Body of pancreas (tissue), 4 donors: ENCODE measurements at places on chromosomes 1 and 21. TPM values are rescaled to one million over a fixed set of nuclear protein-coding genes. Genes with fewer than 3 reads are reported as not detected.

DNA sequence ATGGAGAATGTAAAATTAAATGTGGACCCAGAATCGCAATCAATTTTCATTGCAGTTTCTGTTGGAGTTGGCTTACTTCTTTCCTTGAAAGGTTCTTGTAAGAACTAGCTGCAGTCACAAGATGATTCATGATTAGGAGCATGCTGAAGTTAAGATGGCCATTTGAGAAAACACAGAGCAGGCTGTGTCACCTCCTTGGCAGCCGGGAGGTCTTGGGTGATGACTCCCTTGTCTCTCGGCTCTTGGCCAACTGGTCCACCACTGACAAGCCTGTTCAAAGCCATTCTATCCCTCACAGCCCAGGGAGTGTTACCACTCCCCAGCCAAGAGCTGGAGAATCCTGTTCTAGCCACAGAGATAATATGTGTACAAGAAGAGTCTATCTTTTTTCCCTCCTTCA lies 40.6 kb downstream of the OPTC start:
- H3K4me3 ChIP-seq = no peak overlapping the region
- DNase-seq = peak; percentile 45
- H3K4me1 ChIP-seq = peaks cover 28% of the 10 kb centered on the region
- H3K27me3 ChIP-seq = no peaks in the 10 kb centered on the region
- no peaks in the 10 kb centered on the region for H3K36me3 ChIP-seq
- no peak overlapping the region for H3K27ac ChIP-seq

DNA sequence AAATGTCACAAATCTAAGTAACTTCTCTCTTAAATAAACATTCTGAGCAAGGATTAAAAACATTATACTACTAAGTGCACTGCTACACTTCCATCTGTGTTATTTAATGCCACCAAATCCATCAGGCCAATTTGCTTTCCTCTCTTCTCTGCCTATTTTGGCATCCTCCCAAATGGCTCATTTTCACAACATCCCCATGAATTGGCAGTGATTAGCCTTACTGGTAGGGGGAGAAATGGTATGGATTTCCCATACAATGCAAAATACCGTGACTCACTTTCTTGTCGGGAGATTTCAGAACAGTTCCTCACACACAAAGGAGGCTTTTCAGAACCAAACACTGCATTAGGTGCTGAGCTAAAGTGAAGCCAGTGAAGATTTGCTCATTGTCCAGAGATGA lies 195.7 kb downstream of the MIS18A start:
- no peaks in the 10 kb centered on the region for H3K36me3 ChIP-seq
- no peaks in the 10 kb centered on the region for H3K27me3 ChIP-seq
- DNase-seq = no peak
- H3K4me1 ChIP-seq = no peaks in the 10 kb centered on the region

DNA sequence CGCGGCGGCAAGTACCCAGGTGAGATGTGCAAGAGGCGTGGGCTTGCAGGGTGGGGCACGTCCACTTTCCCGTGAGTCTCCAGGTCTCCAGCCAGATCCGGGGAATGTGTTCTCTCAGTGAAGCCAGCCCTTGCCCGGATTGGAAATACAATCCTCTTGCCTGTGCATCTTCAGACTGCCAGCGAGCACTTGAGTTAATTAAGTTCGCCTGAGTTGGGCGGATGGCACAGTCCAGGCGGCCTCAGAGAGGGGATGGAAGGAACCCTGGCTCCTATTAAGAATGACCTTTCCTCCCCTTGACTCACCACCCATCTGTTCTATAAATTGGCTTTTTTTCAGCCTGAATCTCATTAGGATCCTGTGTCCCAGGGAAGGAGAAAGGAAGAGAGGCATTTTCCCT lies 33.3 kb upstream of the CNTN2 start:
- H3K27me3 ChIP-seq = no peaks in the 10 kb centered on the region
- H3K4me3 ChIP-seq = no peak overlapping the region
- H3K27ac ChIP-seq = no peak overlapping the region
- no peaks in the 10 kb centered on the region for H3K36me3 ChIP-seq

Gene TTC39A
- total RNA-seq = 7.9 TPM

- no peaks in the 10 kb centered on the region for H3K27me3 ChIP-seq
- H3K36me3 ChIP-seq = no peaks in the 10 kb centered on the region
- peaks cover 15% of the 10 kb centered on the region for H3K4me1 ChIP-seq
- peak overlapping the region; percentile 88 for H3K27ac ChIP-seq
- DNase-seq = peak; percentile 83
These were observed 18.1 kb upstream of the ETS2 start for GRCh38 chr21:38787461-38788274.

GRCh38 chr1:59193443-59194093 lies 103.3 kb upstream of the FGGY start:
- H3K36me3 ChIP-seq = no peaks in the 10 kb centered on the region
- no peak for DNase-seq
- H3K27ac ChIP-seq = no peak overlapping the region

- DNase-seq = no peak
- H3K4me3 ChIP-seq = no peak overlapping the region
- peaks cover 23% of the 10 kb centered on the region for H3K4me1 ChIP-seq
- peaks cover 12% of the 10 kb centered on the region for H3K36me3 ChIP-seq
These were observed 2.9 kb downstream of the TPRG1L start for GRCh38 chr1:3627515-3628253.

DNA sequence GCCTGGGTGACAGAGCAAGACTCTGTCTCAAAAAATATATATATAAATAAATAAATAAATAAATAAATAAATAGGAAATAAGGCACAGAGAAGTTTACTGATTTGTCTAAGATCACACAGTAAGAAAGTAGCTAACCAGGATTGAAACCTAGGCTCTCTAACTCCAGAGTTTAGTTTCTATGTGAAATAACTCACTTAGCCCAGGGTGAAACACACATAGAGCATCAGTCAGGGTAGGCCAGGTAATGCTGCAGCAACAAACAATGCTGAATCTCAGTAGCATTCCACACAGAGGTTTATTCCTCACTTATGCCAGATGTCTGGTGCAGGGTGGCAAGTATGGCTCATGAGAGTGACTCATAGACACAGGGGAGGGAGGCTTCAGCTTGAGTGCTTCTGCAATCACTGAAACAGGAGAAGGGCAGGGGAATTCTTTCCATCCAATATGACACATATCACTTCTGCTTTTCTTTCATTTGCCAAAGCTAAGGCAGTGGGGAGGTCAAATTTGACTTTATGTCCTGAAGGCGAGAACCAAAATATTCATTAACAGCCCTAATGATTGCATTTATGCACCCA lies 37.1 kb upstream of the KANK4 start:
- H3K4me1 ChIP-seq = peaks cover 5% of the 10 kb centered on the region
- no peak overlapping the region for H3K27ac ChIP-seq
- no peak for DNase-seq

Gene LCE1D
- not detected for total RNA-seq

Gene RASSF5
- total RNA-seq = 35.9 TPM

Gene URB2
- total RNA-seq = 8.2 TPM

GRCh38 chr1:173429471-173430402 lies 47.4 kb upstream of the PRDX6 start:
- H3K4me1 ChIP-seq = peaks cover 18% of the 10 kb centered on the region
- no peaks in the 10 kb centered on the region for H3K27me3 ChIP-seq
- peak; percentile 84 for DNase-seq
- no peak overlapping the region for H3K4me3 ChIP-seq
- H3K27ac ChIP-seq = peak overlapping the region; percentile 85

DNA sequence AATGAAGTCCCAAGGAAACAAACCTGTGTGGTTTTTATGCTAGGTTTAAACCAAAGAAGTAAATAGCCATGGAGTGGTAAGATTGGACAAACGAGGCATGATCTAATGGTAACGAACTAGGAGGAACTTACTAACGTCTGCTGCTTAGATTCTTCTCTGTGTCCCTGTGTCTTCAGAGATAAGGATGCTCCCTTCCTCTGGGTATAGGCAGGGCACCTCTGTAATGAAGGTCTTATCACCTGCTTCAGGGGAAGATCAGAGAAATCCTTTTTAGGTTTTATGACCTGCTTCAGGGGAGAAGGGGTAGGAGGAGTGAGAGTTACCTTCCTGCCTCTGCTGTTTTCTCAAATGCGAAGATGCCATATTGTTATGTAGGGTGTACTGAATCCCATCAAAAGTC lies 214.9 kb upstream of the L1TD1 start:
- no peak overlapping the region for H3K27ac ChIP-seq
- no peak overlapping the region for H3K4me3 ChIP-seq
- no peak for DNase-seq
- H3K36me3 ChIP-seq = no peaks in the 10 kb centered on the region
- no peaks in the 10 kb centered on the region for H3K4me1 ChIP-seq
- H3K27me3 ChIP-seq = no peaks in the 10 kb centered on the region

- peaks cover 10% of the 10 kb centered on the region for H3K4me1 ChIP-seq
- H3K27ac ChIP-seq = no peak overlapping the region
- no peak for DNase-seq
- no peak overlapping the region for H3K4me3 ChIP-seq
- H3K36me3 ChIP-seq = no peaks in the 10 kb centered on the region
These were observed 22.2 kb downstream of the NIPAL3 start for GRCh38 chr1:24437631-24438396.

Gene CD1E
- total RNA-seq = 0.78 TPM

DNA sequence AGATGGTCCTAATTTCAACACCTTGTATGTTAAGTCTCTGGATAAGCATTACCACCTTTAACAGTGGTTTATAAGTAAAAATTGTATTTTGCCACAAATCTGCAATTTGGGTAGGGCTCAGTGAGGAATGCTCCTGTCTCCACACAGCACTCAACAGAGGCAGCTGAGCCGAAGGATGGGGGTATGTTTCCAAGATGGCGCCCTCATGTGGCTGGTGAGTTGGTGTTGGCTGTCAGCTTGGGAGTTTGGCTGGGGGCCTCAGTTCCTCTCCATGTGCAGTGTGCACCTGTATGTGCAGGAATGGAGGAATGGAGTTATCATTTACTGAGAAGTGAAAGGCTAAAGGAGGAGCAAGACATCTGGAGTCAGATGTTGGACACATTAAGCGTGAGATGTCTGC lies 136.8 kb downstream of the GABPA start:
- no peaks in the 10 kb centered on the region for H3K27me3 ChIP-seq
- no peak overlapping the region for H3K4me3 ChIP-seq
- no peaks in the 10 kb centered on the region for H3K36me3 ChIP-seq

Gene OR2L2
- total RNA-seq = not detected

Gene CAMSAP2
- 19.1 TPM for total RNA-seq

Gene PGLYRP3
- total RNA-seq = not detected

GRCh38 chr1:189775343-189775742 lies 702.3 kb downstream of the BRINP3 start:
- DNase-seq = no peak
- H3K27ac ChIP-seq = no peak overlapping the region
- H3K4me3 ChIP-seq = no peak overlapping the region

Gene NHLH1
- total RNA-seq = not detected

Gene DNAJC28
- 1.3 TPM for total RNA-seq

Gene DPH5
- total RNA-seq = 29.6 TPM

DNA sequence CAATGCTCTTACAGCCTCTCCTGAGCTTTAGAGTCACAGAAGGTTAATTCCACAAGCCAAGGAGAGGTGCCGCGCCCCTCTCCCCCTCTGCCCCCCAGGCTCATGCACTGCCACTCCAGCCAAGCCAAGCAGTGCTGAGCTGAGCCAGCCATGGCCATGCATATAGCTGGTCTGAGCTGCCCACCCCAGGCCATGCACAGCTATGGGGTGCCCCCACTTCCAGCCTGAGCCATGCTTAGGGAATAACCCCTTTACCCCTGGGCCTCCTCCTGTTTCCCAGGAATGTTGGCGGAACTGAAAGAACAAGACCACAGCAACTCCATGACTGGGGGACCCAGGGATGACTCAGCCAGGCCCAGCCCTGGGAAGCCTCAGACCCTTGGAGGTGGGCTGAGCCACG lies 34.0 kb upstream of the MAGOH start:
- no peaks in the 10 kb centered on the region for H3K36me3 ChIP-seq
- no peaks in the 10 kb centered on the region for H3K27me3 ChIP-seq
- H3K4me1 ChIP-seq = no peaks in the 10 kb centered on the region
- DNase-seq = no peak
- H3K4me3 ChIP-seq = no peak overlapping the region

- H3K27ac ChIP-seq = no peak overlapping the region
- DNase-seq = no peak
- H3K27me3 ChIP-seq = no peaks in the 10 kb centered on the region
These were observed 16.8 kb downstream of the IFFO2 start for GRCh38 chr1:18939398-18940302.

Gene LIN9
- 2.3 TPM for total RNA-seq

Gene SHISA4
- 4.6 TPM for total RNA-seq

DNA sequence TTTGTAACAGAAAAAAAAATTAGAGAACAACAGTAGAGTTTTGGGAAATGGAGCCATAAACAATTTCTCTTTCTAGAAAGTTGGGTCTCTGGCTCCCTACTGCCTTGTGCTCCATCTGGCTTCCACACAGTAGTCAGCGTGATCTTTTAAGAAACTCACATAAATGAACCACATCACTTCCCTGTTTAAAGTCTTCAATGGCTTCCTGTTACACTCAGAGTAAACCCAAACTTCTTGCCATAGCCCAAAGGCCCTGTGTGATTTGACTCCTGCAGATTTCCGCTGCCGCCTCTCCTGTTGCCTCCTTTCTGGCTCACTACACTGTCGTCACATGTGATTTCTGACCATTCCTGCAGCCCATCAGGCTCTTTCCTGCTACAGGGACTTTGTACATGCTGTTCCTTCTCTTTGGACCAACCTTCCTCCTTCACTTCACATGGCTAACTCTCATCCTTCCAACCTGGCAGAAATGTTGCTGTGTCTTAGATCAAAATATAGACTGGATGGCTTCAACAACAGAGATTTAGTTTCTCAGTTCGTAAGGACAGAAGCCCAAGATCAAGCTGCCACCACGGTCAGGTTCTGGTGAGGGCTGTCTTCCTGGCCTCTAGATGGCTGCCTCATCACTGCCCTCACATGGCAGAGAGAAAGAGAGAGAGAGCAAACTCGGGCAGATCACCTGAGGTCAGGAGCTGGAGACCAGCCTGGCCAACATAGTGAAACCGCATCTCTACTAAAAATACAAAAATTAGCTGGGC lies 34.0 kb downstream of the OPRD1 start:
- no peak overlapping the region for H3K27ac ChIP-seq
- no peaks in the 10 kb centered on the region for H3K4me1 ChIP-seq
- H3K36me3 ChIP-seq = no peaks in the 10 kb centered on the region
- no peaks in the 10 kb centered on the region for H3K27me3 ChIP-seq

DNA sequence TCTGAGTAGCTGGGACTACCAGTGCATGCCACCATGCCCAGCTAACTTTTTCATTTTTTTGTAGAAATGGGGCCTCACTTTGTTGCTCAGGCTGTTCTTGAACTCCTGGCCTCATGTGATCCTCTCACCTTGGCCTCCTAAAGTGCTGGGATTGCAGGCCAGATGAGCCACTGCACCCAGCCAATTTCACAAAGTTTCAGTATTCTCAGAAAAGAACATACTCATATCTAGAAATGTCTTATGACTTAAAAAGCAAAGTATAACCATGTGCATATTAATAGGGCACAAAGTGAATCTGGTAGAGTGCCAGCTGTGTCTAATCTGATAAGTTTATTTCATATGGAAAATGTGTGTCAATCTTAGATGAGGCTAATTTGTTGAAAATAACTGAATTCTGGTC lies 87.5 kb upstream of the CACYBP start:
- H3K4me3 ChIP-seq = no peak overlapping the region
- H3K36me3 ChIP-seq = no peaks in the 10 kb centered on the region
- no peaks in the 10 kb centered on the region for H3K27me3 ChIP-seq
